Type B pancreatic cell (in vitro differentiated cells): ENCODE measurements at places on chromosomes 2 and 18.

DNA sequence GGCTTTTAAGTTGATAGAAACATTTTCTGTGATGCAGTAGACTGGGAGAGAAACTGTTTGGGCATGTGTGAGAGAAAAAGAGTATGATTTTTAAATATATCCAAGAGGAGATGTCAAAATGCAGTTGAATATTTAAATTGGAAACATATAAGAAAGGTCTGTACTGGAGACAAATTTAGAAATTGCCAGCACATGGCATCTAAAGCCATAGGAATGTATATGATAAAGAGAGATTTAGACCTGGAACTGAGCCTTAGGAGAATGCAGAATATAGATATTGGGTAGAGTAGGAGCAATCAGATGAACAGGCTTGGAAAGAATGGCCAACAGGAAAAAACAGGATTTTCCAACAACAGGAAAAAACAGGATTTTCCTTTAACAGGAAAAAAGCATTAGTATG lies 680.8 kb downstream of the MBD2 start:
- DNase-seq, result no peak

DNA sequence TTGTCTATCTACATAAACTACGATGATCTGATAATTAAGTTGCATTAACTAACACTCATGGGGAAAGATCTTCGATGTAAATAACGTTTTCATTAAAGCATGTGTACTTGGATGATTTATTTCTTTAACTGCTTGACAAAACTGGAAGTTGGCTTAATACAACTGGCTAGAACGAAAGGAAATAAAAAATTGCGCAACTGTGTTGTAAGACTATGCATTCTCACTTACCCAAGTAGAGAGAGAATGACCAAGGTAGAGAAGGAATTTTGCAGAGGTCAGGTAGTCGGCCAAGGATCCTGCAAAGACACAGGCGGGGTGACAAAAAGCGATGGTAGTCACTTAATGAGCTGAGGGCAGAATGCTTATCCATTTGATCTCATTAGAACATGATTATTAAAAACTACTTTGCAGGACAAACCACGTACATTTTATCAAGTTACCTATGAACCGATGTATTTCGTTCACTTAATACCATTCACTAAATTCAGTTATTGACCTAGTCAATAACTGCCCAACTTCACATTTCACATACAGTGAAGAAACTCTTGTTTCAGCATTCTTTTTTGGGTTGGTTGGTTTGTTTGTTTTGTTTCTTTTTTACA lies 900 bp downstream of the SLC40A1 start:
- no peak for DNase-seq

GRCh38 chr18:54952026-54952425 lies 7.2 kb downstream of the CCDC68 start:
- no peak for DNase-seq

DNA sequence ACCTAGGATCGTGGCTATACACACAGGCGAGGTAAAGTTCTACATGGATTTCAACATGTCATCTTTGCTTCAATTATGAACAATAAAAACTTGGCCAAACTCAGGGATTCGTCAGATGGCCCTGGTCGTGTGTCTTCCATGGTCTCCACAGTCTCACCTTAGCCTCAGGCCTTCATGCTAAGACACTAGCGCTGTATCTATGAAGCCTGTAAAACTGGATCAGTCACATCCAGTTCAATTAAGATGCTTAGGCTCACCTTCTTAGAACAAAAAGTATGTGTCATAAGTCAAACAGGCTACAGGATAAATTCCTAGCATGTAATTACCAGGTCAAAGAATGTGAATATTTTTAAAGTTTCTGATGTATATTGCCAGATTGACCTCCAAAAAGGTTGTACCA lies 113.7 kb upstream of the NRP2 start:
- no peak for DNase-seq

DNA sequence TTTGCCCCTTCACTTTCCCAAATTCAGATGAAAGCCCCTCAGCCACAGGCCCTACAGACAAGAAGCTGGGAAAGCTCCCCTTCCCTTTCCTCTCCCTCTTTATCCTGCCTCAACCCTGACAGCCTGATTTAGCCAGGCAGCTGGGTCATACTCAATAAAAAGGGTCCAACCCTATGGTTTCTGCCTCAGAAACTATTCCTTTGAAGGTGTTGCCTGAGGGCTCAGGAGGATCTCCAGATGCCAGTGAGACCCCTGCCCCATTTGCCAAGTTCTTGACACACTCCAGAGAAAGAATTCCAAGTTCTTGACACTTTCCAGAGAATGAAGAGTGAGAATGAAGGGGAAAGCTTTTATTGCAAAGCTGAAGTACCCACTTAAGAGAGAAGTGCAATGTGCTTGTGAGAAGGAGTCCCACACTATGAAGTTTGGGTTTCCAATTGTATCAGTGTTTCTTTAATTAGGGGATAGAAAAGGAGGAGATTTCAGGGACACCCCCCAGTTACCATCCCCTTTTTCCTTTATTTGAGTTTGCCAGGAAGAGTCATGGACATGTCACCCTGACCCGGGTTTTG lies 576.2 kb downstream of the METTL4 start:
- no peak for DNase-seq

GRCh38 chr2:233331536-233331935 lies 22.8 kb upstream of the DGKD start:
- DNase-seq, result no peak

GRCh38 chr2:10478916-10479315 lies 30.8 kb upstream of the ODC1 start:
- no peak for DNase-seq

DNA sequence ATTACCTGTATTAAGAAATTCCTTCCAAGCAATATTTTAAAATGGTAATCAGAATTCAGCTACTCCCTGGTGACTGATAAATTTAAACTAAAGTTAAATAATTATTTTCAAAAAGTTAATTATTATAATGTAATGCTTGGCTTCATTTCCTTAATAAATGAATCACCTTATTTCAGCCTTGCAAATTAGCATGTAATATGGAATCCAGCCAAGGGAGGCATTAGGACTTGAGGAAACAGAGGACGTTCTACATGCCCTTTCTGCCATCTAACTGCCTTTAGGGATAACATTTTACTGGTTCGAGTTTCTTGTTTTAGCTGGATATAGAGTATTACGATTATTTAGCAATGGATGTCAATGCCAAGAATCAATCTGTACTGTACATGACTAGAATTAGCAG lies 636.3 kb downstream of the TSN start:
- no peak for DNase-seq

GRCh38 chr2:242004223-242004901 lies 134.8 kb downstream of the RTP5 start:
- no peak for DNase-seq

DNA sequence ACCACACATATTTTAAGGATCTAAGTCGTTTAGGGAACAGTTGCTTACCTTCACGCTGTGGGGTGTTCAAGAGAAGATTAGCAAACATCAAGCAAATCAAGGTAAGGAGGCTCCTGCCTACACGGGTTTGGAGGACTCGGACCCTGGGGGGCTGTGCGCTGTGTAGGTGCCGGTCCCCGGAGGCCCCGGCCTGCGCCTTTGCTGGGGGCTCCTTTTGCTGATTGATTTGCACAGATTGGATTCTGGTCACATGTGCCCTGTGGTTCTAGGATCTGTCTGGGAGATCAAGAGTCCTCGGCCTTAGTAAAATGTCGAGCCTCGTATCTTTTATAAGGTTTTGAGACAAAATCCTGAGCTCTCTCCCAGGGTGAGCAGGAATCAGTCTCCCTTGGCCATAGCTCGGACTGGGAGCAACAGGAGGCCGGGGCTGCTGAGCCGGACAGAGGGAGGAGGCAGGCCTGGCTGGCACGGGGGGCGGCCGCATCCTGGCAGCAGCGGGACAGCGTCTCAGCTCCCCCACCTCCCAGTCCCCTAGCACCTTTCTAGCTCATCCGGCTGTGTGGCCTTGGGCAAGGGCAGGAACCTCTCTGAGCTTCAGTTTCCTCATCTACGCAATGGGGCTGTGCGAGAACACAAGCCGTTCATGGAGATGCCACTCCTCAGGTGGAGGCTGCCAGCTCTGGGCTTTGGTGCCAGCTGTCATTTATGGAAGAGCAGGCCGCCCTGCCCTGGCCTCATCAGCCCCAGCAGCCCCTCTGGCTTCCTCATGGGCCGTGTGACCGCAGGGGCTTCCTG lies 147.2 kb downstream of the MBP start:
- DNase-seq, result peak; percentile 62

- no peak for DNase-seq
Measured at GRCh38 chr2:174124181-174124580, 124.2 kb downstream of the OLA1 start.

- no peak for DNase-seq
Measured at GRCh38 chr2:104473546-104473945, 380.4 kb upstream of the POU3F3 start.

GRCh38 chr2:223681125-223681524 lies 79.0 kb upstream of the SCG2 start:
- DNase-seq, result no peak

DNA sequence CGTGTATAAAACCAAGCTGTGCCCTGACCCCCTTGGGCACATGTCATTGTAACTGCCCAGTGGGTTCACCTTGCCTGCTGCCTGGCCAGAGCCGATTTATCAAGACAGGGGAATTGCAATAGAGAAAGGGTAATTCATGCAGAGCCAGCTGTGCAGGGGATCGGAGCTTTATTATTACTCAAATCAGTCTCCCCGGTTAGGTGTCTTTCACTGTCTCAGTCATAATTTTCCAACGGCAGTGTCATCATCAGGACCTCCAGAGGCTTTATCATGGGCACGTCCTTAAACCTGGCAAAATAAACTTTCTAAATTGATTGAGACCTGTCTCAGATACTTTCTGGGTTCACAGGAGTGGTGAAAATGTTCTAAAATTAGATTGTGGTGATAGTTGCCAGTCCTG lies 29.6 kb upstream of the PGAP1 start:
- no peak for DNase-seq

DNA sequence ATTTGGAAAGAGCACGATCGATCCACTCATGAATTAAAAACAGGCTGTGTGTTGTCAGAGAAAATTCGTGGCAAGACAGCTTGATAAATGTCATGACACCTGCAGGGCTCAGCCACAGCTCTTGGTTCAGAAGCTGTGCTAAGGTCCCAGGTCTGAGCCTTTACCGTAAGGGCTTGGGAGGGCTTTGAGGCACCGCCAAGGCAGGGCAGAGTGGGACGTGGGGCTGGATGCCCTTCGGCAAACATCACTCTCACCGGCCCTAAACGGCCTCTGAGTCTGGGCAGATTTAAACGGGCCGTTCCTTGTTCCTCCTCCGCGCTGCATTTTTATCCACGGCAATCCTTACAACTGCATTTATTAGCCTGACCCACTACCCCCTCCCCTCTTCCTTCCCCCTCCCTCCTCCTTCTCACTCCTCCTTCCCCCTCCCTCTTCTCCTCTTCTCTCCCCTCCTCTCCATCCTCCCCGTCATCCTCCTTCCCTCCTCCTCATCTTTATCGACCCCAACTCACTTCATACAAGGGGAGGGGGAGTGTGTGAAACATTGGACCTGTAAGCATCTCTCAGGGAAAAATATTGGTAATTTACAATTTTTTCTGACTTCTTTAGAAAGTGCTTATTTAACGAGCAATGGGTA lies 33.9 kb downstream of the MBP start:
- DNase-seq, result no peak

DNA sequence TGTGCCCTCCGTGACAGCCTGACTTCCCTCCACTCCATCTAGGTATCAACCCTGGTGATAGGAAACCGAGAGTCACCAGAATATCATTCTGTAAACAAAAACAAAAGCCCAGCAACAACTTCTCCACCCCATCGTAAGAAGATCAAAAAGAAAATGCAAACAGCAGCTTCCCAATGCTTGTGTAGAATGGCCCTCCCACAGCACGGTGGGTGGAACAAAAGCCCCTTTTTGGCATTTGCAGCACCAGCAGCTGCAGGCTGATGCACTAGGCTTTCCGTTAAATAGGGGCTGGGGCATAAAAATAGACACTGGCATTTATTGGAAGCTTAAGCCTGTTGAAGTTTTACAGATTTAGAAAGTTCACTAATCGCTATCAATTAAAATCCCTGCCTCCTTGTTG lies 513.0 kb downstream of the GALR1 start:
- no peak for DNase-seq

- DNase-seq, result no peak
Measured at GRCh38 chr2:23828256-23828980, 98.5 kb downstream of the ATAD2B start.

DNA sequence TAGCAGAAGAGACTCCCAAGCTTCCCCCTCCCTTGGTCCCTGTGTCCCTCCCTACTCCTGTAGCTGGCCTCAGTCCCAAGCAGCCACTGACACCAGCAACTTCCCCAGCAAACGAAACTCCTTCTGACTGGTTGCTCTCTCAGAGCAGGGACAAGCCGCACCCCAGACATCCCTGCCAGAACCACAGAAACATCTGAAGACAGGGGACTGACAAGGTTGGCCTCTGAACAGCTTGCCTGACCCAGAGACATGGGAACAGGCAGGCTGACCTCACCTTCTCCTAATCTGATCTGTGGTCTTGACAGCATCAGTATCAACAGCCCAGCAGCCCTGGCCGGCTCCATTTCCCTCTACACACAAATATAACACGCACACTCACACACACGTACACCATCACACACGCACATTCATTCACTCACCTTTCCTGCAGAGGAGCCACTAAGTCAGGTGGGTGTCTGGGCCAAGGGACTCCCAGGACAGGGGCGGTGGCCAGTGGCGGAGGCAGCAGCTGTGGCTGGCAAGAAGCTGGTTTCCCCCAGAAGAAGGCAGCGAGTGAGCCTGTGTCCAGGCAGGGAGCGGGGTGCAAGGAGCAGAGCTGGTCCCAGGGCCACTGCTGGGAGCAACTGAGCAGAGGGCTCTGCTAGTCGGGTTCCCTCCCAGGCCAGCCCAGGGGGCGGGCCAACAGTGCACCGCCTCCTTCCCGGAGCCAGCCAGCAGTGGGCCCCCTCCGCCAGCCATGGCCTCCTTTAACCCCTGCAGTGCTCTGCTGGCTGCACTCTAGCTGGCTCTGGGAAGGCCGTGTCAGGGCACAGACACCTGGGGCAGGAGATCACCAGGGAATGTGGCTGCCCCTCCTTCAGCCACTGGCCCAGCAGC lies 59.1 kb downstream of the TNS1 start:
- DNase-seq, result peak; percentile 85

- no peak for DNase-seq
Measured at GRCh38 chr2:48356701-48357325, 173.1 kb upstream of the STON1 start.

GRCh38 chr18:8942021-8942908 lies 160.2 kb upstream of the NDUFV2 start:
- DNase-seq, result no peak

- DNase-seq, result no peak
Measured at GRCh38 chr18:9517869-9518268, 42.6 kb downstream of the RALBP1 start.

GRCh38 chr2:8535821-8536685 lies 145.8 kb upstream of the ID2 start:
- DNase-seq, result no peak

- no peak for DNase-seq
Measured at GRCh38 chr2:166372046-166372445, 3.7 kb downstream of the SCN9A start.

DNA sequence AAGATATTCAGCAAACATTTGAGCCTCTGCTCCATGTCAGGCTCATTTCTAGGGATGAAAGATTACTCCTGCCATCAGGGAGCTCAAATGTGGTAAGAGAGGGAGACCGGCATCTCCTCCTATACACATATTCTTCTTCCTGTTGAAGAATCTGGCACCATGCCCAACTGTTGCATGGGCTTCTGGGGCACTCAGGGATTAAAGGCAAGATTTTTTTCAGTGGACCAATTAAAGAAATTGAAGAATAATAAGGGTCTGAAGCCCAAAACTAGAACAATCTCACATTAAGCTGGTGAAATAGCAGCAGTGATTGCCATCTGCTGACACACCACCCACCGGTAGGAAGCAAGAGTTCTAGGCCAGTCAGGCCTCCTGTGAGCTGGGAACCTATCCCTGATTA lies 145.4 kb upstream of the LYPD6 start:
- no peak for DNase-seq
